ENCODE measurements at places on chromosomes 2 and 18. TPM values are rescaled to one million over a fixed set of nuclear protein-coding genes. Genes with fewer than 3 reads are reported as not detected.

IGFBP2 gene
- 0.38 TPM for polyA plus RNA-seq

SLC9A4 gene
- not detected for polyA plus RNA-seq

RAB27B gene
- not detected for polyA plus RNA-seq

TEKT4 gene
- 0.63 TPM for polyA plus RNA-seq

FSIP2 gene
- 0.14 TPM for polyA plus RNA-seq

TEX44 gene
- not detected for polyA plus RNA-seq

IL36G gene
- not detected for polyA plus RNA-seq

PTPRN gene
- polyA plus RNA-seq: 0.20 TPM

EHD3 gene
- 7.4 TPM for polyA plus RNA-seq

PRKAG3 gene
- not detected for polyA plus RNA-seq

ADRA2B gene
- not detected for polyA plus RNA-seq

THADA gene
- 26.7 TPM for polyA plus RNA-seq

PSD4 gene
- polyA plus RNA-seq: 19.8 TPM

TMEM247 gene
- polyA plus RNA-seq: not detected

CIB4 gene
- polyA plus RNA-seq: not detected

CNGA3 gene
- polyA plus RNA-seq: not detected

ALPP gene
- polyA plus RNA-seq: not detected

UGT1A10 gene
- not detected for polyA plus RNA-seq

PARD6G gene
- 1.2 TPM for polyA plus RNA-seq

DTNA gene
- 0.54 TPM for polyA plus RNA-seq

TMEFF2 gene
- not detected for polyA plus RNA-seq

GREB1 gene
- polyA plus RNA-seq: 0.35 TPM

SPC25 gene
- polyA plus RNA-seq: 57.7 TPM

ARMC9 gene
- polyA plus RNA-seq: 25.0 TPM

GBX2 gene
- not detected for polyA plus RNA-seq

KIF5C gene
- 0.27 TPM for polyA plus RNA-seq

CABYR gene
- polyA plus RNA-seq: 1.3 TPM

SLC4A5 gene
- polyA plus RNA-seq: 0.97 TPM

XIRP2 gene
- not detected for polyA plus RNA-seq

ASIC4 gene
- polyA plus RNA-seq: not detected

DNAH7 gene
- not detected for polyA plus RNA-seq

ALPI gene
- not detected for polyA plus RNA-seq

Measured in GM12878 (cell line).